NCI-H2029 (cell line): ENCODE measurements at places on chromosomes 12 and 14.
A peak's percentile ranks its signal among the peaks of the same experiment; 100 is the strongest.

- no peak for DNase-seq
Measured at GRCh38 chr12:69985656-69986055, 160.6 kb downstream of the MYRFL start.

DNA sequence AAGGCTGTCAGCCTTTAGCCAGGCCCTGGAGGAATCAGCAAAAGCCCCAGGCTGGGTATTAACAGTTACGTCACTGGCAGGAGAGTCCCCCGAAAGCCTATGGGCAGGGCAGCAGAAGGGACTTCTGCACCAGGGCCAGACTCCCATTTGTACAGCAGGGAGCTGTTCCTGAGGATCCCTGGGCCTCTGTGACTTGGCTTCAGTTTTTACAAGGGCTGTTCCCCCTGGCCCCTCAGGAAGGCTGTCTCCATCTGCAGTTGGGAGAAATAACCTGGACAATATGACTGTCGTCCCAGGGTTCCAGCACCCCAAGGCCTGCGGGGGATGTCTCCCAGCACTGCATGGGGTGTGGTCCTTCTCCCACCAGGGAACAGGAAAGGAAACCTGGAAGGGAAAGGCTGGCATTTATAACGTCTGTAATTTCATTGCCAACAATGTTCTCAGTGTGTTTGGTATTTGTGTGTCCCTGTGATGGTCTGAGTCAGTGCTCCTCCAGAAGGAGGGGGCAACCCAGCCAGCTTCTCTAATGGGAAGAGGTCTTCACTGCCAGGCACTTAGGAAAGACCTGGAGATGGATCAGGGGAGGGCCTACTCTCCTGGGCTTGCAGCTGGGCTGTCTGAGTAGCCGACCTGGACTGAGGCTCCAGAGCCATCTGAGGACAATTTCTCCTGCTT is 42.4 kb downstream of the ERH start:
- no peak for DNase-seq

GRCh38 chr12:2479851-2480535 is 314.8 kb upstream of the FKBP4 start:
- DNase-seq: no peak

GRCh38 chr14:60649875-60650372 is 647 bp upstream of the SIX1 start:
- DNase-seq: peak; percentile 98

DNA sequence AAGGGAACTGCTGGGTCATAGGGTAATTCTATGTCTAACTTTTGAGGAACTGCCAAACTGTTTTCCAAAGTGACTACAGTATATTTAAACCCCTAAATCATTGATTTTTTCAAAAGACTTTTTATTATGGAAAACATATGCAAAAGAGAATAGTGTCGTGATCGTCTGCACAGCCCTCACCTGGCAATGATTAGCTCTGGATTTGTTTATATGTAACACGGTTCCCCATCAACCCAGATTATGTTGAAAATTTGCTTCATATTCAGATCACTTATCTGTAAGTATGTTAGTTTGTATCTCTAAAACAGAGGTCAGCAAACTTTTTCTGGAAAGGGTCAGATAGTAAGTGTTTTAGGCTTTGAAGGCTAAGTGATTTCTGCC is 52.7 kb downstream of the CCDC92 start:
- no peak for DNase-seq

- DNase-seq: peak; percentile 66
Measured at GRCh38 chr12:1318327-1319031, 275.9 kb downstream of the FBXL14 start.

DNA sequence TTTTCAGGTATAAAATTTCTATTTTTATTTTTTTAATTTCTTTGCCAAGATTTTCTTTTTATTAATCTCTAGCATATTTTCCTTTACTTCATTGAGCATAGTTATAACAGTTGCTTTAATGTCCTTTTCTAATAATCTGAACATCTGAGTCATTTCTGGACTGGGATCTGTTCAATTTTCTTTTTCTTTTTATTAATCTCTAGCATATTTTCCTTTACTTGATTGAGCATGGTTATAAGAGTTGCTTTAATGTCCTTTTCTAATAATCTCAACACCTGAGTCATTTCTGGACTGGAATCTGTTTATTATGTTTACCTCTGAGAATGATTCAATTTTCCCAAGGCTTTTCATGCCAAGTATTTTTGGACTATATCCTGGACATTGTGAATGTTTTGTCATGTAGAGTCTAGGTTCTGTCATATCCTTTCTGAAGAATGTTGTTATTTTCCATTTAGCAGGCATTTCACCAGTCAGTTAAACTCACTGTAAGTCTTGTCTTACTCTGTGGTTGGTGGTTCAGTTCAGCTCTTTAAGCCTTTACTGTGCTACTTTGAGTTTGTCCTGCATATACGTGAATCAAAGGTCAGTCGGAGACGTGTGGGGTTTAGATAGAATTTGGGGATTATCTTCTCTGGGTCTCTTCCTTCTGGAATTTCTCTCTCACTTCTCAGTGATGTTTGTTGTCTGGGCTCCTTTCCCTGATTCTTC is 20.3 kb downstream of the TTC6 start:
- DNase-seq: no peak

GRCh38 chr12:129635021-129635685 is 268.7 kb downstream of the TMEM132D start:
- DNase-seq: no peak

DNA sequence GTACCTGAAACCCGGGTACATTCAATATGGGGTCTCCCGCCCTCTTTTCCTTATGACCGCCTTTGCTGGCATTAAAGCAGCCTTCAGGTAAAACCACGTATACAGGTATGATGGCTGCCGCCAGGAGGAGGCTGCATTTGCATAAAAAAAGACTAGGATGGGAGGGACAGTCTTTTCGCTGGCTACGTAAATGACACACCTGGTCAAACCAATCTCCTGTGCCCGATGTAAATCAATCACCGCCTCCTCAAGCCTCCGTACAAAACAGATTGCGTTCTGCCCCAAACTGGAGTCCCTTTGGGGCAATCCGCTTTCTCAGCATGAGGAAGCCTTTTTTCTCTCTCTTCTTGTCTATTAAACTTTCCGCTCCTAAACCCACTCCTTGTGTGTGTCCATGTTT is 8.1 kb upstream of the ALDH1L2 start:
- DNase-seq: peak; percentile 78

DNA sequence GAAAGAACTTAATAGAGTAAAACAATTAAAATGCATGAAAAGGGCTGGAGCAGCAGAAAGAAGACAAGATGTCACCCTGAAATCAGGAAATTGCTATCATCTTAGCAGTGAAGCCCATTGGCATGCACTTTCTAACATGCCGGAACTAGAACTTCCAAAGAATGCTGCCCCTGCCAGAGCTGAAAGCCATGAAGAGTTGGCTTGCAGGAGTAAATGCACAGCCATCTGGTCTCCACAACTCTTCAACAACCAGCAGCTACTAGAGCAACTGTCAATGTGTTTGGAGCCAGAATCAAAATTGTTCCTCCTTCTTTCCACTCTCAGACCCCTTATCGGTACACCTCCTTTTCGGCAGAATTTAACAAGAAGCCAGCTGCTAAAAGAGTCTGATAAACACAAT is 414.1 kb downstream of the KCNH5 start:
- DNase-seq: no peak

- no peak for DNase-seq
Measured at GRCh38 chr12:10154145-10154496, 17.8 kb downstream of the OLR1 start.

DNA sequence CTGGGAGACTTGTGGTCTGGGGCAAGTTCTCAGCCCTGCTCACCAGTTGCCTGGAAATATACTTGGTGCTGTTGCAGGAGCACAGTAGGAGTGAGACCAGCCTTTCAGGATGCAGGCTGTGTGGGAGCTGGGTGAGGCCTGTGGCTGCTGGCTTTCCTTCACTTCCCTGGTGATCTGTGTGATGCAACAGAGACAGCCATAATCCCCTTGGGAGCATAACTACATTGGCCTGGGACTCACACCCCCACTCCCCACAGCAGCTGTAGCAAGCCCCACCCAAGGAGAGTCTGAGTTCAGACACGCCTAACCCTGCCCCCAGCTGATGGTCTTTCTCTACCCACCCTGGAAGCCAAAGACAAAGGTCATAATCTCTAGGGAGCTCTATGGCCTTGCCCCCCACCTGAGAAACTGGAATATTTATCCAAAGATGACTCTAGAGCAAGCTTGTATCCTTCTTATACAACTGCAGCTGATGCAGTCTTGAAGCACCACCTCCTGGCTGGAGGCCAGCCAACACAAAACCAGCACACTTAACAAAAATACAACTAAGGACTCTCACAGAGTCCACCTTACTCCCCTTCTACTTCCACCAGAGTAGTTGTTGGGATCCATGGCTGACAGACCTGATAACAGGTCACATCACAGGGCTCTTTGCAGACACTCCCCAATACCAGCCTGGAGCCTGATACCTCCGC is 190.4 kb upstream of the CPNE8 start:
- no peak for DNase-seq

DNA sequence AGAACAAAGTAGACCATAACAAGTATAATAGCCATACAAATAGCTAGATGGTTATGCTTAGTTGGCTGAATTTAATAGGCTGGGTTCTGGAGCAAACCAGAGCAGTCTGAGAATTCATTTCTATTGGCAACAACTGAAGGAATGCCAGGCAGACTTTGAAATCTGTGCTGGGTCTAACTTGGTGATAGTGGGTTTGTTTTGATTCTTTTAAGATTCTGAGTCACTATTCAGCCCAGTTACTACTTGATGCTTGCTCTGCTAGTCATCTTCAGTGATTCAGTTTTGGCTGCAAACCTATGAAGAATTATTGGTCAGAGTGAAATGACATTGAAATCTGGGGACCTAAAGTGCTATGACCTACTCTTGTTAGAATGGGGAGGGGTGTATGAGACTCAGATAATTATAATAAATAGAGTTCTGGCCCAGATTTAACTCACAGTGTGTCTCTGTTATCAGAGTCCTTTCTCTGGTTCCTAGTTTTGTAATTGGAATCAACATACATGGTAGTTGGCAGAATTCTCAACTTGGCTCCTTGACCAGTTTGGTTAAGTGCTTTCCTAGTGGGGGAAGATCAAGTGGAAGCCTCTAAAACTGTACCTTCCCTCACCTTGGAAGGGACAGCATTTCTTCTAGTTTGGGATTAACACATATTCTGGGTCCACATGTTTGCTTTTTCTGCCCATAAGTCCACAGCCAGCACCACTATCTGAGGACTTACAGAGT is 43.5 kb downstream of the MNAT1 start:
- DNase-seq: no peak

- DNase-seq: no peak
Measured at GRCh38 chr14:69317780-69318179, 57.8 kb downstream of the GALNT16 start.

GRCh38 chr14:23442721-23443356 is 7.4 kb upstream of the MYH7 start:
- DNase-seq: no peak

DNA sequence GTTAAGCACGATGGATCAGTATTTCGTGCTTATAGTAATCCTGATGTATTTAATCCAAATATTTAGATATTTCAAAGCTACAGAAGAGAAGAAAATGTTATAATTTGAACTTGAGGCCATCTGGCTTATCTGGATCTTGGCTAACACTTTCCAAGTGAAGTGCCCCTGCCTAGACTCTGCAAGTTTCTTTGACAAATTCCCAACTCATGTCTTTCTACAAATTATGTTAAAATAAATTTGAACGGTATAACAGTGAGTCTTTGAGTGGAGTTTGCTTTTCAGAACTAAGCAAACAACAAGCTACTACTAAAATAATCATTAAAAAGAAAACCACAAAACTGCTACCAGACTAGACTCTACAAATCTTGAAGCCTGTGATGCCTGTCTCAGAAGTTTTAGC is 374.4 kb upstream of the PRICKLE1 start:
- no peak for DNase-seq

DNA sequence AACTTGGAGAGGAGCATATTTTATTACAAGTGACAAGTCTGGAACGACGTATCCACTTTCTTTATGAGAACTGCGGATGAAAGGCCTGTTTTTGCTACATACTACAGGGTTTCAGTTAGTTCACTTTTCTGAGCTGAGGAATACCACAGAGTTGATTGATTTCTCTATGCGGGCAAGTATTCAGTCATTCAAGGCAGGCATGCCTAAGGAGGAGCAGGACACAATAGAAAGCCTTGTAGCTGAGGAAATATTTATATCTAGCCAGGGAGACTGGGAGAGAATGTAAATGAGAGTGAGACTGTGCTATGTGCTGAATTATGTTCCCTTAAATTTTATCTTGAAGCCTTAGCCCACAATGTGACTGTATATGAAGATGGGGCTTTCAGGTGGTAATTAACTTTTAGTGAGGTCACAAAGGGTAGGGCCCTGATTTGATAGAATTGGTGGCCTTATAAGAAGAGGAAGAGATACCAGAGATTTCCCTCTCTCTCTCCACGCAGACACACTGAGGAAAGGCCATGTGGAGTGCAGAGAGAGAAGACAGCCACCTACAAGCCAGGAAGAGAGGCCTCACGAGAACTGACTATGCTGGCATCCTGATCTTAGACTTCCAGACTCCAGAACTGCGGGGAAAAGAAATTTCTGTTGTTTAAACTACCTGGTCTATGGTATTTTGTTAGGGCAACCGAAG is 459.0 kb upstream of the ATP2B1 start:
- no peak for DNase-seq

- peak; percentile 53 for DNase-seq
Measured at GRCh38 chr12:88111074-88111652, 30.7 kb downstream of the CEP290 start.

- DNase-seq: no peak
Measured at GRCh38 chr14:85444635-85445034, 85.3 kb upstream of the FLRT2 start.

GRCh38 chr12:76866726-76867125 is 12.1 kb downstream of the CSRP2 start:
- DNase-seq: no peak

- DNase-seq: peak; percentile 70
Measured at GRCh38 chr12:31215518-31216232, 110.3 kb downstream of the SINHCAF start.

- no peak for DNase-seq
Measured at GRCh38 chr12:71558445-71558844, 105.2 kb downstream of the ZFC3H1 start.

DNA sequence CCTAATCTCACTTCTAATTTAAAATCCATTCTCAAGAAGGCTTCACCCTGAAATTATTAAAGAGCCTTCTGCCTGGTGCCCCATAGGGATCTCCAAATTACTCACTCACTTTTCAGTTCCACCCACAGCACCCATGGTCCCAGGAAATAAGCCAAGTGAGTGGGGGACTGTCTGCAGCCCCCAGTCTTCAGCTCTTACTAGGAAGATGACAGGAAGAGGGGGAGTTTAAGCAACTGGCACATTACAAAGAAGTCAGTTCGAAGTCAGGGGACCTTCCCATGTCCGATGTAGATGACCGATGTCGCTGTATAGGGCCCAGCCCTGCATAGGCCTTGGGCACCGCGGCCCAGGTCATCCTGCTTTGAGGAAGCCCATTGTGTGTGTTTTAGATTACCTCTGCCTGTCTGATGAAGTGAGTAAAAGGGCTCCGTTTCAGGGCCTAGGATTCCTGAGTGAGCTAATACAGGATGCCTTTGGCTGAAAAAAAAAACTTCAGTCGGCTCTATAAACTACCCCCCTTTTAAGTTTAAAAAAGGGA is 1.9 kb downstream of the ACTN1 start:
- no peak for DNase-seq

- DNase-seq: no peak
Measured at GRCh38 chr12:81992461-81992860, 233.3 kb upstream of the PPFIA2 start.
